Camera-type eye (tissue), 1 donor: ENCODE measurements at places on chromosomes 7 and 10. TPM values are rescaled to one million over a fixed set of nuclear protein-coding genes. Genes with fewer than 3 reads are reported as not detected.

TMEM213 gene
- not detected for total RNA-seq

CFTR gene
- total RNA-seq: 2.5 TPM

CACNA2D1 gene
- total RNA-seq: 103 TPM

SLC4A2 gene
- 69.0 TPM for total RNA-seq

SPRN gene
- total RNA-seq: 3.8 TPM

RBP4 gene
- total RNA-seq: 7.0 TPM

POLL gene
- 21.9 TPM for total RNA-seq

SMO gene
- 53.9 TPM for total RNA-seq

RBP3 gene
- 348 TPM for total RNA-seq

GLI3 gene
- total RNA-seq: 30.2 TPM

SEMA3D gene
- total RNA-seq: 53.6 TPM

AKR1B15 gene
- not detected for total RNA-seq

ASIC3 gene
- 4.4 TPM for total RNA-seq

EBLN1 gene
- total RNA-seq: not detected

FOXI2 gene
- total RNA-seq: not detected

CPEB3 gene
- total RNA-seq: 18.1 TPM

GDF10 gene
- total RNA-seq: 10.0 TPM

MUC3A gene
- not detected for total RNA-seq

LRRC61 gene
- total RNA-seq: 26.6 TPM

NOLC1 gene
- total RNA-seq: 42.1 TPM

FKBP9 gene
- 134 TPM for total RNA-seq

SPDYE1 gene
- not detected for total RNA-seq

MSS51 gene
- 3.6 TPM for total RNA-seq

TRIM50 gene
- total RNA-seq: not detected

PTPN20 gene
- 10.0 TPM for total RNA-seq

SLC18A3 gene
- total RNA-seq: 1.3 TPM

FAM13C gene
- total RNA-seq: 39.7 TPM
